ENCODE measurements at places on chromosomes 7 and 10.

DNA sequence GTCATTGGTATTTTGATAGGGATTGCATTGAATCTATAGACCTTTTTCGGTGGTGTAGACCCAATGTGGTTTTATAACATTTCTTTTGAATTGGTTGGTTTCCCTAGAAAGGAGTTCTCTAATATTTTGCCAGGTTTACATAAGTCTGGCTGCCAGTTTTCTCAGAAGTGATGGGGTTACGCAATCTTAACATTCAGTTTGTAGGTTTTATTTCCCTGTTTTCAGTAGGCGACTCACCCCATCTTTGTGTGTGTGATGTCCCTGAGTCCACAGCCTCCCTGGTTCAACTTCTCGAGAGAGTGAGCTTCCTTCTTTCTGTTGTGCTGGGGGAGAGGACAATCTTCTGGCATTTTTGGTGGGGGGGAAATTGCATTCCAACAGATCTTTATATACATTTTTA lies 9.6 kb upstream of the KIF5B start:
- DNase-seq = no peak

GRCh38 chr7:43655584-43655983 lies 72.7 kb downstream of the STK17A start:
- no peak for DNase-seq

- no peak for DNase-seq
These were observed 10.2 kb downstream of the MYL10 start for GRCh38 chr7:101618916-101619315.

GRCh38 chr7:63900394-63901203 lies 98.0 kb upstream of the ZNF722 start:
- DNase-seq = peak; percentile 89

- peak; percentile 50 for DNase-seq
These were observed 3.7 kb downstream of the CFAP46 start for GRCh38 chr10:132938472-132939339.

DNA sequence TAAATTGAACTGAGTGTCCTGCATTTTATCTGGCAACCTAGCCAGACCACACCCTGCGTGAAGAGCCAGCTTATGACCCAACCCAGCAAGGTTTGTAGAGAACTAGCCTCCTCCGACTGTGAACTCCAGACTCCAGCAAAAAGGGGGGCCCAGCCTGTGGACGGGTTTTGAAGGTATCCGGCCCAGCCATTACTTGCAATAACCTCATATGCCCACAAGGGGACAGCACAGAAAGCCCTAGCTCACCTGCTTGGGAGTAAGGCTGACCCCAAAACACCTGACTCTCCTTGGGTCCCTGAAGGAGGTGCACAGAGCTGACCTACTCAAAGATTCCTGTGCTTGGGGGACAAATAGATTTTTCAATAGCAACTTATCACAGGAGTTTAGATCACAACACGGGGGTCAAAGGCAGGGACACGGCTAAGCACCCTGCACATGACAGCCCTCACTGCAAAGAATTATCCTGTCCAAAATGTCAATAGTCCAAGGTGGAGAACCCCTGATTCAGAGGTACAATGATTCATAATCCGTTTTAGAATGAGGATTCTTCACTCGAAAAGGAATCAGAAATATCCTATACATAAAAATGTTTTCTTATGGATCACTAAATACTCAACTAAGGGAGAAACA lies 4.6 kb downstream of the TRPV6 start:
- DNase-seq = peak; percentile 63

- DNase-seq = no peak
These were observed 21.5 kb downstream of the CLDN12 start for GRCh38 chr7:90424720-90425119.

- no peak for DNase-seq
These were observed 227.8 kb downstream of the ARHGAP21 start for GRCh38 chr10:24495666-24496460.

DNA sequence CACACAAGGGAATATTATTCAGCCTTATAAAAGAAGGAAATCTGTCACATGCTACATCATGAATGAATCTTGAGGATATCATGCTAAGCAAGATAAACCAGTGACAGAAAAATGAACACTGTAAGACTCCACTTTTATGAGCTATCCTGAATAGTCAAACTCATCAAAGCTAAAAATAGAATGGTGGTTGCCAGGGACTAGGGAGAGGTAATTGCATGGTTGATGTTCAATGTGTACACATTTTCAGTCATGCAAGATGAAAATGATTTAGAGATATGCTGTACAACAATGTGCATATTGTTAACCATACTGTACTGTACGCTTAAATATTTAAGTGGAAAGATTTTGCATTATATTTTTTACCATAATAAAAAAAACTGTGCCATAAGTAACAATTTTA lies 1349.1 kb downstream of the XPNPEP1 start:
- no peak for DNase-seq

DNA sequence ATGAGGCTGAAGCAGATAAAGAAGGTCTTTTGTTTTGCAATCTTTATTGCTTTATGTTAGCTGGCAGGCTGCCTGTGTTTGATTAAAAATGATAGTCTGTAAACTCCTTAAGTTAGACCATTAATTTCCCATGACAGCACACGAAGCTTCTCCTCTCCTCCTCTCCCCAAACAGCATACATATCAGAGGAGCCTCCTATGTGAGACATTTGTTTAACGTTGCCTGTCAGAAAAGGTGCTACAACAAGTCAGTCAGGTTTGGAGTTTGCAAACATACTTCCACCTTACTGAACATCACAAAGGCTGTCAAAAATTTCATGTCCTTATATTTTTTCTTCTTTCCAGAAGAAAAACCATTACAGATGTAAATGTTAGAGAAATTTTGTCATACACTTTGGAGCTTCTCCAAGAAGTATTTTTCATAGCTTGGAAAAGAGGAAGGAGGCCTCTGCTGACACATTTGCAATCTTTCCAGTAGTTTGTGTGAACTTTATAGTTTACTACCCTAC lies 393.1 kb downstream of the EXOC4 start:
- DNase-seq = no peak

GRCh38 chr10:92830478-92831389 lies 17.6 kb upstream of the EXOC6 start:
- DNase-seq = peak; percentile 56

DNA sequence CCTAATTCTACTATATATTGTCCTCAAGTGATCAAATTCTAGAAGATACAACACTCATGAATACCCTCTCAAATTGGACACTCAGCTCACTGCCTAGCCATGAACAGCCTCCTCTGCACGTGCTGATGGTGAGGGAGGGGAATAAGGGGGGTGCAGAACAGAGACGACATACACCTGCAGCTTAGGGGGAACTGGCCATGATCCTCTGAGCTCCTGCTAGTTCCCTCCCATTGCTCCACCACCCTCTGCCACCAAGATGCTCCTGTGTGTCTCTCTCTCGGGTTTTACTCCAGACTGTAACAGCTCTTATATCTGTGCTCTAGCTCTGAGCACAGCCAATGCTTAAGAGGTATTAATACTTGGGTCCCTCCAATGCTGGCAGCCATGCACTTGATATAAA lies 70.7 kb downstream of the VOPP1 start:
- DNase-seq = no peak

GRCh38 chr10:66202101-66202500 lies 723.7 kb upstream of the LRRTM3 start:
- DNase-seq = no peak

GRCh38 chr7:44750921-44751571 lies 2.4 kb downstream of the ZMIZ2 start:
- DNase-seq = peak; percentile 57

DNA sequence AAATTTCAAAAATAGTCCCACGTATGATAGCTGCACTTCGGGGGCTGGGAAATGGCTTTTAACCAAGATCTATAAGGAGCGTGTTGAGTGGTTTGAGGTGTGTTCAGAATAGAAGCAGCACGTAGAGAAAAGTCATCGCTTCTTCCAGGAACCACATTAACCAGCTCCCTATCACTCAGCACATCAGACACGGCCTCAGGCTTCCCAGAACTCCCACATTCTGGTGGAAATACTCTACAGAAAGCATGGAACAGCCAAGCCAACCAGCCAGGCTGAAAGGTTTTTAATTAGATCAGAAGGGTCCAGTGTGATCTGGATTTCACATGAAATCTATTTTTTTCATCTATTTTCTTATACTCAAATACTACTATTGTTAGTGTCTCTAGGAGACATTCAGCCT lies 231.5 kb upstream of the NRP1 start:
- no peak for DNase-seq

Measured in activated T-cell treated with anti-CD3 and anti-CD28 coated beads, Interleukin-2, amount 50 U/mL, for 48 hours (primary cell).